ENCODE measurements at places on chromosomes 4 and X.

- DNase-seq: no peak
Observed at GRCh38 chr4:5709207-5709575, 832 bp upstream of the EVC2 start.

DNA sequence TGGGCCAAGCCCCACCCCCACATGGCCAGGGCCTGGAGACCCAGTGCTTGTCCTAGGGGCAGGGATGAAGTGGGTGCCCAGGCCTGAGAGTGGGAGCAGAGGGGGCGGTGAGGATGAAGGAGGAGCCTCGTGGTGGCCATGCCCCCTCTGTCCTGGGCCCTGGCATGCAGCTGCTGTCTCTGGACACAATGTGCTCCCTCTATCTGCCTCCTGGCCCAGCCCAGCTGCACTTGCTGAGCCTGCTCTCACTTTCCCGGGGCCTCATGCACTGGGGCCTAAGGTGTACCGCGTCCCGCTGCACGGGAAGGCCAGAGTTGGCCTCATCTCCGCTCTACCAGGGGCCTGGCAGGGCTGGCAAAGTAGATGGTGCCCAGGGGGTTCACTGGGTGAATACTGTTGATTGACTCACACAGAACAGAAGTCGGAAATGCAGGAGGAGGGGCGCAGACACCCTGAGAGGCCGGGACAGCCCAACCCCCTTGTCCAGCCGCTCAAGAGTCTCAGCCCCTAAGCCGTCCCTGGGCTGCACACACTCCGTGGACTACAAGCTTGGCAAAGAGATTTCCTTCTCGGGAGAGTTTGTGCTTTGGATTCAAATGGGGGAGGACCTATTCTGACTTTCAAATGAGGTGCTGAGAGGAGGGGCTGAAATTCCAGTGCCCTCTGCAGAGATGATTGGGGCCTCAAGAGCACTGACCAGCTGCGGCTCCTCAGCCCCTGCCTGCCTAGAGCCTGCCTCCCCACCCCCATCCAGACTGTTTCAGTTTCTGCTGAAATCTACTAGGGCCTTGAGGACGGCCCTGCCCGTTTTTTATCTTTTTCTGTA lies 112.4 kb downstream of the PSAPL1 start:
- no peak for DNase-seq

GRCh38 chr4:113350576-113350975 lies 301.1 kb downstream of the ANK2 start:
- no peak for DNase-seq

GRCh38 chrX:3522101-3522650 lies 175.7 kb upstream of the MXRA5 start:
- peak; percentile 25 for DNase-seq

DNA sequence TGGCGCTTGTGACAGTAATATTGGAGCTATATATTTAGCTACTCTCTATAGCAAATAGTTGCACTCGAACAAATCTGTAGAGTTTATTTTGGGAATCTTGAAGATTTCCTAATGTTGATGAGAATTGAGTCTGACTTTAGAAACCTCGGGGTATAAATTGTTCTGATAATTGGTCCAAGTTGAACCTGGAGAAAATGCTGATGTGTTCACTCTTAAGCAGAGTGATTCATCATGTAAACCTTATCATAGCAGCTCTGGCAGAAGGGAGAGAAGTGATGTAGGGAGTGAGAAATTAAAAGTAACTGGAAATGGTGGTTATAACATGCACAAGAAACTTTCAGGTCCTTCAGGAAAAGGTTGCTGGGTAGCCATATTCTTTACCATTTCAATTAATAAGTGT lies 16.4 kb upstream of the SLC4A4 start:
- DNase-seq: no peak

DNA sequence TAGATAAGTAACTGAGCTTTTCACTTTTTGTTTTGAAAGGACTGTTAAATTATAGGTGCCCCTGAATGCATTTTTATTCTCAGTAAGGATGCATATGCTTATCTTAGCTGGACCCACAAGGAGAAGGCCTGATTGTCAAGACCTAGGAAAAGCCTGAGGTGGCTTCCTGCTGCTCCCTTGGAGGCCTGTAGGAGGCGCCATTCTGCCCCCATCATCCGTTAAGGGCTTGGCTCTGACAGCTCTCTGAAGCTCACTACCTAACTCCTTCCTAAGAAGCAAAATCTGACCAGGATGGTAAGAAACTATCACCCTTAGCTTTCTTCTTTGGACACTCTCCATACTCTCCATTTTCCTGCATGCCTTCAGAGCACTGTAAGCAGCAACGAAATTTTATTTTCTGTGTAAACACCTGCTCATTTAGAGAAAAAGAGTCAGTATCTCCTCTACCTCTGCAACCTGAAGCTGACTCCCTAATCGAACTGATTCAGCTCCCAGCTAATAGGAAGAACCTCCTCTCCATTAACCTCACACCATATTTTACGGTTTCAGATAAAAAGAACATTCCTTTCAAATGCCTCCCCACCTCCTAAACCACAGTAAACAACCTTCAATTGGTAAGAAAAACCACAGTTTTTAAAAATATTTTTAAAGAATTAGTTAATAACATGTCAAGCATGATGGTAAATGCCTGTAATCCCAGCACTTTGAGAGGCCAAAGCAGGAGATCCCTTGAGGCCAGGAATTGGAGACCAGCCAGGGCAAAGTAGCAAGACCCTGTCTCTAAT lies 73.4 kb upstream of the EDNRA start:
- no peak for DNase-seq

DNA sequence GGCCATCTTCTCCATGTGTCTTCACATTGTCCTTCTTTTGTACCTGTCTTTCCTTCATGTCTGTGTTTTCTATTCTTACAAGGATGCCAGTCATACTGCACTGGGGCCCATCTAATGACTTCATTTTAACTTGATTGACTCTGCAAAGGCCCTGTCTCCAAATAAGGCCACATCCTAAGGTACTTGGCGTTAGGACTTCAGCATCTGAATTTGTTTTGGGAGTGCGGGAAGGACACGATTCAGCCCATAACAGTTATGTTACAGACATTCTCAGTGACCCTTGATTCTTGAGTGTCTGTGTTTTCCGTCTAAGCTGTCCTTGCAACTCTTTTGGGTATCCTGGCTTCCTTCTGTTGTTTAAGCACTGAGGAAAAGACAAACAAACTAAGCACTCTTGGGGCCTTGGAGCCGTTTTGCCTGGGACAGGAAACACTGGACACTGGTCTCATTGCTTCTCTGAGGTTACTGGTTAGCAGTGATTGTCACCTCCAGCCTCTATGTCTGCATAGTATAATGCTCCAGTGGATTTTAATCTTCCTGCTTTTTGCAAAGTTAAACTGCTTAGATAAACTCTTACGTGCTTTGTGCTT lies 80.7 kb downstream of the SNX25 start:
- DNase-seq: no peak

DNA sequence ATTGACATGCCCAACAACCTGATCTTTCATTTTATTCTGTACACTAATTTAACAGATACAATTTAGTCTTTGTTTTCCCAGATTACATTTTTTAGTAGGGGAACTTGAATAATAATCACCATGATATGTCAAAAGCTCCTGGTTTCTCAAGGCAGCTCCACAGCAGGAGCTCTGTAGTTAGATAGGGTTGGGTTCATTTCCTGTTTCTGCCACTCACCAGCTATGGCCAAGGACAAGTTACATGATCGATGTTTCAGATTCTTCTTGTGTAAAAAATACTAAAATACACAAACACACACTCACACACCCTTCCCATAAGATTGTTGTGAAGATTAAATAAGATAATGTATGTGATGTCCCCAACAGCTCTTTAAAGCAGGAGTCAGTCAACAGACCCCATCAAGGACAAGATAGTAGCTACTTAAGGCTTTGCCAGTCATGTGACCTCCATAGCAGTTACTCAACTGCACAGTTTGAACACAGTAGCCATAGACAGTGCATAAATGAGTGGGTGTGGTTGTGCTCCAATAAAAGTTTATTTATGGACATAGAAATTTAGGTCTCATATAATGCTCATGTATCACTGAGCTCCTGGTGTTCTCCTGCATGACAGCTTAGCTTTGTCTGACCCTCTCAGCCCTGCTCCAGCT lies 18.4 kb downstream of the GUCY1A1 start:
- DNase-seq: no peak

DNA sequence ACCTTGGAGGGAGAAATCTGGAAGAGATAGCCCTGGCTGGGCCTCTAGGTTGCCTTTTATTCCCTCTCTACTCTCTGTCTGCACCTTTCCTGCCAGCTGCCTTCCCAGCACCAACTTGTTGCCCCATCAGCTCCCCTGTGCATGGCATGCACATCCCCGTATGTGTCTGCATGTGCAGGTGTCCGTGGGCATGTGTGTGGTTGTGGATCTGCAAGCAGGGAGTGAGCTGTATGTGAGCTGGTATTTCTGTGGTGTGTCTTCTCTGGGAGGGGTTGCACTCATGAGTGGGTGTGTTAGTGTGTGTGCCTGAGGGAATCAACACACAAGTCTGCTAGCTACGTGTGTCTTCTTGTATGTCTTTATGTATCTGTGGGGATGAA lies 9.9 kb downstream of the L1CAM start:
- no peak for DNase-seq

DNA sequence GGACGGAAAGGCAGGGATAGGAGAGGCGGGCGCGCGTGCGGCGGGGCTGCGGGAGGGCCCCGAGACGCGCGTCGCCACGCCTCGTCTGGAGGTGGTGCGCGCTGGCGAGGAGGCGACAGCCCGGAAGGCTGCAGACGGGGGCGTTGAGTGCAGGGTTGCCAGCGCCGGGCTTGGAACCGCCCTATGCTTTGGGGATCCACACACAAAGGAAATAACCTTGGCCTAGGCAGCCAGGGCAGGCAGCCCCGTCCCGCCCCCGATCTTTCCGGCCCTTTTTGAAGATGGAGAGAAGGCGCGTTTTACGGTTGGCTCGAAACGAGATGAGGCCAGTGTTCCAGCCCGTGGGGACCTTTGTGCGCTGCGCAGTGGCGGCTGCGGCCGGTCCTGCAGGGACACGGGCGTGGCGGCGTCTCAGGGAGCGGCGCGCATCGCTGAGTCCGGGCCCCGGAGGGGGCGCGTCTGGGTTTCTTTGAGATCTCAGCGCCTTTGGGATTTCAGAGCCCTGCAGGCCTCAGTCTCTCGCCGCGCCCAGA lies 50.8 kb upstream of the TRIM2 start:
- DNase-seq: no peak

- DNase-seq: no peak
Observed at GRCh38 chr4:56229947-56230346, 157.3 kb downstream of the AASDH start.

DNA sequence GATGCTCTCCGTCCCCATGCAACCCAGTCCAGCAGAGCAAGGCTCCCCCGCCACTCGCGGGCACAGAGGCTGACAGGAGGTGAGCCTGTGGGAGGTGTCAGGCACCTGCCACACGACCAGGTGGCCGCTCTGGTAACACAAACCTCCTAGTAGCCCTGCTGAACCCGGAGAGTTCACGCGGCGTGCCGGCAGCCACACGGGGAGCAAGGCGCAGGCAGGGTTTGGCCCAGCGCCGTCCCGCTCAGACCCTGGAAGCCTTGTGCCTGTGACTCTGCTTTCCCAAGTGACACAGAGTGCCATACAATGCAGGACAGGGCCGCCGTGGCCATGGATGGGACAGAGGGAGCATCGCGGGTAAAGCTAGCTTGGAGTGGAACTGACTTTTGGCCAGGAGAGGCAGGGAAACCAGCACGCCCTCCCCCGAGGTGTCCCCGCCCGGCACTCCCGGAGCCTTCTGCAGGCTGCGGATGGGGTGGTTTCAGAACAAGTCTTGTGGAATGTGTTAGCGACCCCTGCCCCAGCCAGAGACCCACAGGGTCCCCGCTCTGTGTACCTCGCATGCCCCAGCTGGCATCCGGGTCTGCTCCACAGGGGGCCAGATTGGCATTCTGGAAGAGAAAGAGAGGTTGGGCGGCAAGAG lies 44.7 kb upstream of the AFAP1 start:
- no peak for DNase-seq

- no peak for DNase-seq
Observed at GRCh38 chr4:75710246-75710645, 14.1 kb upstream of the USO1 start.

DNA sequence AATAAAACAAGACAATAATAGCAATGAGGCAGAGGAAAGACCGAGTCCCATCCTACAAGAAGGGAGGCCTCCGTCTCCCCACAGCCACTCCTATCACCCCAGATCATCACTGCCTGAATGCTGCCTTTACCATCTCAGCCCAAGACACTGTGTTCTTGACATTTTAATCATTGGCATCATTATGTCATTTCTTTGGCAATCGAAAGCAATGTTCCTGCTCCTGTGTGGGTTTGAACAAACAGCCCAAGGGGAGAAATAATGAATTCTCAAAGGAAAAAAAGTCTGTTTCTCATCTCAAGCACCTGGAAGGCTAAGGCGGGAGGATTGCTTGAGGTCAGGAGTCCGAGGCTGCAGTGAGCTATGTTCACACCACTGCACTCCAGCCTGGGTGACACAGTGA lies 73.0 kb upstream of the ACSL1 start:
- no peak for DNase-seq

DNA sequence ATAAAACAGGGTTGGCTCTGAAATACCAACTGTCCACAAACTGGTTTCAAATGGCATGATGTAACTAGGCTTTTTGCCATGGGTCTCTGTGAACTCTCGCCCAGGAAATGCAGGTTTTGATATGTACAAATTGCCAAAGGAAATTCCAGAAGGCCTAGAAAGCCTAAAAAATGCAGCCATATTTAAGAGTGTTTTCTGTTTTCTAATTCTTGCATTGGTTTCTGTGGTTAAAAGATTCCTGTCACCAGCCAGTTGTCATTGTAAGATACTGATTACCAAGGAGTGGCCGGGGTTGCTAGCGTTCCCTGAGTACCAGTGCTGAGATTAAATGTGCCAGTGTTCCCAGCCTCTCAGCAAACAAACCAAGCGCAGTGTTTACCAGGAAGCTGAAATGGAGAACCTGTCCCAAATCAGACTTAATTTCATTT lies 53.9 kb upstream of the SORBS2 start:
- DNase-seq: no peak

DNA sequence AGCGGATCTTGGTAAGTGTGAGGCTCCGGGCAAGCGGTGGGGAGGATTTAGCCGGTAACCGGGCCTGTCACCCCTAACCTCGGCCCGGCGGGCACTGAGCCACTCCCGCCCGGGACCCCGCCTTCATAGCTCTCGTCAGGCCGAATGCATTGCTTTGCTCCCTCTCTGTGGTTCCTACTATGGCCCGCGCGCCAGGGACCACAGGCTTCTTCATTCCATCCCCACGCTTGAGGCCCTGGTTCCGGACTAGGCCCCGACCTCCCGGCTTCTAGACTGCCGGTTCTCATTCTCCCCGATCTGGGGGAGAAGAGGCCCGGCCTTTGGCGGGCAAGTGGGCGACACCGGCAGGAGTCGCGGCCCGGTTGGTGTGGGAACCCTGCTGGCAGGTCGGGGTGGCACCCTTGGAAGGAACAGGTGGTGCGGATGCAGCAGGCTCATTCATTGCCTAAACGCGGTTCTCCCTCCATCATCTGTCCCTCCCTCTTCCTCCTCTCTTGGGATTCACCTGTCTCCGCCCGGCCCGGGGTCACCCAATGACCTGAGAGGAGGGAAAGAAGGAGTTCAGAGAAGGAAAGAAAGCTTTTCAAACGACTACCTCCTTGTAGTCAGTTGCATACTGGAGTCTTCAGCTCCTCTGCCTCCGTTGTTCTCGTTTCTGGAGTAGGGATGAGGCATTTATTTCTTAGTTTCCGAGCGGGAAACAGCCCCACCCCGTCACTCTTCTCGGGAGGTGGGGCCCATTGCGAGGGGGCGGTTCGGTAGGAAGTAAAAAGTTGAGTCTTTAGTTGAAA lies at the start of gene NDUFC1:
TSS of gene NDUFC1 (minus strand) at position 657 of the 791 bp plus-strand sequence. CDS start 6,679 bp downstream, outside the sequence.
- DNase-seq: peak; percentile 23

- no peak for DNase-seq
Observed at GRCh38 chr4:40438384-40439026, 103.4 kb downstream of the CHRNA9 start.

GRCh38 chr4:1418494-1419285 lies 12.4 kb upstream of the NKX1-1 start:
- no peak for DNase-seq

GRCh38 chrX:76147106-76147505 lies 25.8 kb upstream of the PBDC1 start:
- no peak for DNase-seq

Measured in HCEC 1CT (cell line).